ENCODE measurements at places on chromosomes 4 and X.

- peak; percentile 24 for DNase-seq
Observed at GRCh38 chr4:116070283-116070682, 956.9 kb upstream of the NDST4 start.

DNA sequence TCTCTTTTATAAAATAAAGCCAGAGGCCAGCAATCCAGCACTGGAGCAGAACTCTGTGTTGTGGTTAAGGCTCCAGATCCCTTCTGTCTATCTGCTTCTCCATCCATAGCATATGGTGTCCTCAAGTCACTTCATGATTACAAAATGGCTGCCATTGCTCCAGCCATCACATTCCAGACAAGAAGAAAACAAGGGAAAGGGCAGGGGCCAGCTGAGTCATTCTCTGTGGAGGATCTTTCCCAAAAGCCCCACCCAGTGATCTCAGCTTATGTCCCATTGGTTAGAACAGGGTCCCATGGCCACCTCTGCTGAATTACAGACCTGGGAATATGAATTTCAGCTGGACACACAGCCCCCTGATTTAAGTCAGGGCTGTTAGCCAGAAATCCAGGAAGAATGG, 34.1 kb upstream of the MAN2B2 start:
- DNase-seq: no peak

DNA sequence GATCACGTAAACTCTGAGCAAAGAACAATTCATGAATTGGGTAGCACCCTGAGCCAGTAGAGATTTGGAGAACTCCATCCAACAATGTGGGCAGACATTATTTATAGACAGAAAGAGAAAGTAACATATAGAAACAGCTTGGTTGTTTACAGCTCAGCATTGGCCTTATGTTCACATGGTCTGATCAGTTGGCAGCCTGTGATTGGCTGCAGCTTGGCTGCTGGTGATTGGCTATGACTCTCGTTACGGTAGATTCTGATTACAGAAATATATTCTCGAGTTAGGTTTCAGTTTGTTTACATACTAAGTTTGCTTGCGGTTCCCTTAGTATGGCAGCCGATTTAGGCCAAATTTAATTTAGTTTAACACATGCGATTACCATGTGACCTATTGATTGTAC, 663.4 kb downstream of the RAPGEF2 start:
- peak; percentile 96 for DNase-seq

DNA sequence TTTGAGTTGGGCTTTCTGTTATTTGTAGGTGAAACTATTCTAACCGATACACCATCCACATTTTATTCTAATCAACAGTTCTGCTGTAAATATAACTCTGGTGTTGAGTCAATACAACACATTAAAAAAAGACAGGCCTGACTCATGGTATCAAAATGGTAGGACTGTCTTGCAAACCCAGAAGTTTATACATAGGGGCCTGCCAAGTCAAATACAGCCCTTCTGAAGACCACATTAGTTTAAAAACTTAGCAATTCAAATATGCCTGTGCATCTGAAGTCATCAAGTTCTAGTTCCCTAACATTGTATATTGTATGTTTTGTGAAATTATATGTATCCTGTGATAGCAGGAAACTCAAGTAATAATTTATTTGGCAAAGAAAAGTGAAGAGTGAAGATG, 24.4 kb upstream of the PDE5A start:
- DNase-seq: no peak

DNA sequence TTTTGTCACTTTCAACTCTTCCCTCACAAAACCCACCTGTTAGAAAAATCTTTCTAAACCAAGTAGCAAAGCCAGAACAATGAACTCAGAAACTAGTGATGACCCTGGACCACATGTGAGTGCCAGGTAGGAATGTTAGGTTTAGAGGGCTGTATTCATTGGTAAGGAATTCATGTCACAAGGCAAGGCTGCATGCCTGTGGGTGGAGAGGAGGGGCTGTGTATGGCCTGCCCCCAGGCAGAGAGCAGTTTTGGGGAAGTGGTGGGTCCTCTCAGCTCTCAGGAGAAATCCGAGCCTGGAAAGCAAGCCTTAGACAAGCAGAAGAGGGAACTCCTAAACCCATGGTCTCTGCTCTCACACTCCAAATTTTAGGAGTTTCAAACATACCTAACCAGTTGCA, 2.4 kb downstream of the RNF175 start:
- peak; percentile 32 for DNase-seq

GRCh38 chrX:123172869-123173268, 11.2 kb upstream of the GRIA3 start:
- DNase-seq: peak; percentile 84

- no peak for DNase-seq
Observed at GRCh38 chr4:23737571-23737970, 152.3 kb downstream of the PPARGC1A start.

- no peak for DNase-seq
Observed at GRCh38 chrX:9088896-9089295, 55.0 kb upstream of the FAM9B start.

- no peak for DNase-seq
Observed at GRCh38 chrX:97065973-97066372, 182.3 kb downstream of the RPA4 start.

DNA sequence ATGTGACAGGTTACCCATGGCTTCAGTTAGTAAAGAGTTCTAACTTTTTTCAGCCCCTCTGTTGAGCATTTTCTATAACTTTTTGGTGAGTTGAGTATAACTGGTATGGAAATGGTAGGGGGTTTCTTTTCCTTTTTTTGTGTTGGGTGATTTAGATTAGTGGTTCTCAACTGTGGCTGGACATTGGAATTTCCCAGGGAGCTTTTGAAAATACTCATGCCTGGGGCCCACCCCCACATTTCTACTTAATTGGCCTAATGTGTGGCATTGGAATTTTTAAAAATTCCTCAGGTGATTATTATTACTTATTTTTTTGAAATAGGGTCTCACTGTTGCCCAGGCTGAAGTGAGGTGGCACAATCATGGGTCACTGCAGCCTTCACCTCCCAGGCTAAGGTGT, 21.9 kb downstream of the SMS start:
- DNase-seq: no peak

GRCh38 chrX:44747969-44748368, 95.9 kb upstream of the DUSP21 start:
- peak; percentile 34 for DNase-seq

All from OCI-M1 (cell line).